Mesendoderm (in vitro differentiated cells): ENCODE measurements at places on chromosomes 2 and 18.

GRCh38 chr2:147594038-147594437 is 250.8 kb upstream of the ACVR2A start:
- no peak for DNase-seq

DNA sequence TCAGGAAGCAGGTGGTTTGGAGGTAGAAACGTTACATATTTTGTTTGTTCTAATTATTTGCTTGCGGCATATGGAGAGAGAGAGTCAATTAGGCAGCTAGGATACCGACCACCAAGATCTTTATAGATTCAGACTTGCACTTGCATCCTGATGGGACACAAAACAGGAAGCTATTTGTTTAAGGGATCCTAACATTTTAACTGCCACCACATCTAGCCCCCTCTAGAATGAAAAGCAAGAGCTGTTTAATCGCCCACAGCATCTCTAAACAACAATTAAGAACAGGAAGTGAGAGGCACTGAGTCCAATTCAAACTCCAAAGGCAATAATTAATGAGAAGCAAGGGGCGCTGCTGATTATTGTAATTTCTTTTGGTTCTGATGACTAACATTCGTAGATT is 182.0 kb upstream of the LINC00305 start:
- no peak for DNase-seq

DNA sequence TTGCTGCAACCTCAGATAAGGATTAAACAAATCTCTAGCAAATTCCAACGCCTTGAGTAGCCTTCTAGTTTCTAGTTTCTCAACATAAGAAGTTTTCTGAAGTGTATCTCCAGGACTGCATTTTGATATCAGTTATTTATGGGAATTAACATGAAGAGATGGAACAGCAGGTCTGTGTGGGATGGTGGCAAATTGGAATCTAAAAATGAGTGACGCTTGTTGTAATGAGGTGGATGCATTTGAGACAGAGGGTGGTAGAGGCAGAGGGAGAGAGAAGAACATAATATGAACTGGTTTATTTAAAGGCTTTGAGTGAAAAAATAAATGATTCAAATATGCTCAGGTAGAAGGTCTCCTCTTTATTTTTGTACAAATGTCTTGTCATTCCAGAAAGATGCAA is 446.8 kb upstream of the GCFC2 start:
- no peak for DNase-seq

GRCh38 chr2:152559008-152559407 is 158.3 kb downstream of the PRPF40A start:
- DNase-seq, result no peak

DNA sequence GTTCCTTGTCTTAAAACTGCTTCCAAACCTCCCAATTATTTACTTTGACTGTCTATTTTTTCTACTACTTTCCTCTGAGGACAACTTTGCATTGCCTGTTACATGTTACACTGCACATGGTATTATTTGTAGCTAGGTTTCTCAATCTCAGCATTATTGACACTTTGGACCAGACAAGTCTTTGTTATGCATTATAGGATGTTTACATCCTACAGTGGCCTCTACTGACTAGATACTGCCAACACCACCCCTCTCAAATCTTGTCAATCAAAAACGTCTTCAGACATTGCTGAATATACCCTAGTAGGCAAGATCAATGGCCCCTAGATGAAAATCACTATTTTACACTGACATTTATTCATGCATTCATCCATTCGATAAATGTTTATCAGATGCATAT is 129.6 kb upstream of the DNAJC10 start:
- no peak for DNase-seq

- peak; percentile 4 for DNase-seq
Observed at GRCh38 chr2:98669675-98670074, 61.3 kb downstream of the MGAT4A start.

GRCh38 chr2:231348173-231348572 is 47.3 kb upstream of the B3GNT7 start:
- peak; percentile 55 for DNase-seq

GRCh38 chr2:211329421-211329820 is 773.0 kb downstream of the CPS1 start:
- DNase-seq, result no peak

DNA sequence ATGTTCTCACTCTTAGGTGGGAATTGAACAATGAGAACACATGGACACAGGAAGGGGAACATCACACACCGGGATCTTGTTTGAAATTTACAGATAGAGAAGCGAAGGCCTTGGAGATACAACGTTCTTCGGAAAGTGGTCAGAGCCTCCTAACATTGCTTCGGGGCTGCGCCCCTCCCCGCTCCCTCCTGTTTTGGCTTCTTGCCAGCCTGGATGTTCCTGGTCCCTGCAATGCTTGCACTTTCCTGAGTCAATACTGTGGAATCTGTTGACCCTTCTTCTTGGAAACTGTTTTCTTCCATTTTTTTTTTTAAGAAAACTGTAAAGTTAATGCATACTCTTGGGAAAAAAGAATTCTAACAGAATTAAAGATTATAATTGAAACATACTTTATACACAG is 360.8 kb downstream of the SOCS6 start:
- DNase-seq, result peak; percentile 3

DNA sequence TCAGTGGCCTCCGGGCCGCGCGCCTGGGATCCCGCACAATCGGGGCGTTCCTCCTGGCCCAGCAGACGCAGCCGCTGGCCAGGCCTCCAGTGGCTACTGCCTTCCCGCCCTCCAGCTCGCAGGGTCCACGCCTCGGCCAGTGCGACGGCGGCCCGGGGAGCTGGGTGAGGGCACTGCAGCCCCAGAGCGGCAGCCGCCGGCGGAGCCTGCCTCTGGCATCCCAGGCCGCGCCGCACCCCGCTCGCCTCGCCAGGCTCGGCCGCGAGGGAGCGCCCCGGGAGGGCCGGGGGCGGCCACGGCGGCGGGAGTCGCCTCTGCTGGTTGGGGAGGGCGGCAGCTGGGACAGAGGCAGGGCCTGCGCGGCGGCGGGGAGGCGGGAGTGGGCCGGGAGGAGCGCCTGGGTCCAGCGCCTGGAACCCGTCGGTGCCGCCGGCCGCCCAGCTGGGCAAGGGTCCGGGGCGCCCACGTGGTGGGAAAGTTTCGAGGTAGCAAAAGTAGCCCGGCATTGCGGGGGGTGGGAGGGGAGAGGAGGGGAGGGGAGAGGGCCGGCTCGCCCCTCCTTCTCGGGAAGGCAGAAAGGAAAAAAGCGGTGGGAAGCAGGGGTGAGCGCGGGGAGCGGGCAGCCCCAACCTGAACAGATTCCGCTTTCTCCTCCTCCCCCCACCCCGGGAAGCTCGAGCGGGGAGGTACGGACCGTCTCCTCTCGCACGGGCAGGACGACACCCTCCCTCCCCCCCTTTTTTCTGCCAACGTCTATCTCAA is 1.5 kb upstream of the INHBB start:
- no peak for DNase-seq

DNA sequence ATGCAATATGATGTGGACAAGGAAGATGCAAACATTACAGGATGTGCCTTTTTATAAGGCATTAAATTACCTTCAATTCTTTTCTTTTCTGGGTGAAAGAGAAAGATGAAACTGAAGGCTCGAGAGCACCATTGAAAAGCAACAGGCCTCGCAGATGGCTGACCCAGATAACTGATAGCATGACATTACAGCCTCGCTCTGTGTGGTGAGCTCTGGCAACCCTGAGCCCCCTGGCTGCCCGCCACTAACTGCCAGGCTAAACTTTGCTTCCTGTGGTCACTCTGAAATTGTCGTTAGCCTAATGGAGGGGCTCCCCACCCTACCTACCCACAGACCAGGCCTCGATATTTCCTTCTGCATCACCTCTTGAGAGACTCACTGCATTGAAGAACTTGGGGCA is 516.8 kb upstream of the FANCL start:
- DNase-seq, result no peak

DNA sequence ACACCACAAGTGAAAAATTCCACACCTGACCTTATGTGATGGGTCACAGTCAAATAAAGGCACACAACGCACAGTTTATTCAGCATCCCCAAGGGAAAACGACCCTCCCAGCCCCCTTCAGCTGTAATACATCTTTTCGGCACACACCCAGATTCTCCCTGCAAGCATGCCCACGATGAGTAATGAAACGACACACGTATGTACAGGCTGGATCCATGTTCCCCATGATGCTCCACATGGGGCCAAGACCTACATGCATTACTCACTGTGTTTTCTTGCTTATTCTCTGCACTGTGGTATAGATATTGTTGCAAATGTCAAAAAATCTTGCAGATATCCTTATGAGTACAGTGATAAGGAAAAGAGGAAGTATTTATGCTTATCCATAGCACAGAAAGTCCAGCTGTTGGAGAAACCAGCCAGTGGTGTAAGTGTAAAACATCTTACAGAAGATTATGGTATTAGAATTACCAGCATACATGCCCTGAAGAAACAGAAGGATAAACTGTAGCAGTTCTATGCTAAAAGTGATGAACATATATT is 32.5 kb upstream of the SGPP2 start:
- DNase-seq, result no peak

DNA sequence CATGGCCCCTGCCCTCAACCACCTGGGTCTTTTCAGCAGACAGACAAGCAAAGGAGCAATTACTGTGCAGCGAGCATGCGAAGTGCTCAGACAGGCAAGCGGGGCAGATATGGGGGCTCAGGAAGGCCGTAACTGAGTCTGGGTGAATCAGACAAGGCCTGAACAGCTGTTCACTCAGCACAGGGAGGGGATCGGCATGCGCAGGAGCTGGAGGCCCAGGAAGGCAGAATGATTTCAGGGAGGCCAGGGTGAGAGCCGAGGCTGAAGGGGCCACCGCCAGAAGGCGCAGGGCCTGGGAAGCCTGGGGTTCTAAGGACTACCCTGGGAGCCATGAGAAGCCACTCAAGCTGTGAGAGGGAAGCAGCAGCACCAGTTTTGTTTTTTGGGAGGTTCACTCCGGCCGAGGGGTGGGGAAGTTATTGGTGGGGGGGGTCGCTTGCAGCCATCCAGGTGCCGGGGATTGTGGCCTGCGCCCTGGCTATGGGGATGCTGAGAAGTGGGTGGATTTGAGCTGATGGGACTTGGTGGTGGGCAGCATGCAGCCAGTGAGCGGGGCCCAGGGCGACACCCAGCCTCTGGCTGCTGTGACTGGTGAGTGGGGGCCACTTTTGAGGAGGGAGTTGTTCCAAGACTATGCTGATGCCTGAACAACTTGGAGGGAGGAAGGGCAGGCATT is 132.2 kb downstream of the TSN start:
- no peak for DNase-seq

DNA sequence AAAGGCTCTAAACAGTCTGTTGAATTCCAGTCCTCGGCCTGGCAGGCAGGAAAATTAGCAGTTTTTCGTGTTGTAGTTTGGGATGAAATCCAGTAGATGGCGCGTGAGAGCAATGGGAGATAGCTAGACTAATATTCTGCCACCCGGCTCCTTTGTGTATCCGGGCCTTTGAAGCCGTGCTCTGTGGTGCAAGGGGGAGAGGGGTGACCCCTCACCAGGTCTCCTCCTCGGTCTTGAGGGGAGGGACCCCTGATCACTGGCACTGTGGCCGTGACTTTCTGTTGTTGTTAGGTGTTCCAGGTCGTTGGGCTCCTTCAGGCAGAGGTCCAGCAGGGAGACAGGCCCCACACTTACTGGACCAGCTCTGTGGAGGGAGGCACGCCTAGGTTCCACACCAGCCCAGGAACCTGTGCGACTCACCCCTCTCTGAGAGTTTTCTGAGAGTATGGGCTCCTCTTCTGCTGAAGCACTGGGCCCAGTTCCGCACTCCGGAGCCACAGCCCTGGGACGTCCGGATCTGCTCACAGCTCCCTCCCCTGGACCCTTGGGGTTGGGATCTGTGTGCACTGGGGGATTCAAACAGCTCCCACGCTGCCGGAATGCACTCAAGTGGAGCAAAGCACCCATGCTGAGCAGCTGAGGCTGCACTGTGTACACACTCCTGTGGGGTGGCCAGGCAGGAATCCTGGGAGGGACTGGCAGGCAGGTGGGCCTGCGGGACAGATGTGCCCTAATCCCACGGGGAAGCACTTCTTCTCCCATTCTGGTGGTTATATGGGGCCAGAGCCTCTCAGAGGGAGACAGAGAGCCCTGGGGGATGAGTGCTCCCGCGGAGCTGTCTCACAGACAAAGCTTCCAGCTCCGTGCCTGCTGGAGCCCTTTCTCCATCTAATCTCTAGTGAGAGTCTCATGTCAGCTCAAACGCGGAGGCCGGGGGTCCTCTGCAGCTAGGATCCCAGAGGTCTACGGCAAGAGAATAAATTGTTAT is 8.8 kb downstream of the GKN2 start:
- DNase-seq, result peak; percentile 83

DNA sequence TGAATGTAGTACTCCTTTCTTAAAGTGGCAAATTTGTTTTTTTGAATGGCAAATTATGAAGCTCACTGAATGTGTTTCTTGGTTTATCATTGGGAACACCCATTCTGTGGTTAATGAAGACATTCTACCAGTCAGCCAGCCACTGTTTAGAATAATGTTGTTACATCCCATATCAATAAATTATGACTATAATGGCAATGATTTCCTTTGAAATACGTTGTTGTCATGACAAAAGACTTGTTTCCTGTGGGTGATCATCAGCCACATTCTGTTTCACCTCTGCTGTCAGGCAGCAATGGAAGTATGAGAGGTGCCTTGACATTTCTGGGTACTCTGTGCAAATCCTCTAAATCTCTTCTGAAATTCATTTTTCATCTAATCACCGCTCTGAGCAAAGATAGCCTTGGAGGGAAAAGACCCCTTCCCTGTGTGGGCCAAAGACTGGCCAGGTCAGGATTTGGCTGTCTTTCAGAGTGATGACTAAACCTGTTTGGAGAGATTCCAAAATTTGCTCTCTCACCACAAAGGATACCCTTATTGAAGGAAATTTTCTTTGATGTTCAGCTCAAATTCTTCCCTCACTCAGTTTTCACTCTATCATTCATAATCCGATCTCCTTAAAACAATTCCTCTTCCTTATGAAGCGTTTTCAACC is 869.2 kb downstream of the BCL11A start:
- DNase-seq, result no peak

- DNase-seq, result no peak
Observed at GRCh38 chr2:188217264-188217663, 74.4 kb upstream of the GULP1 start.

DNA sequence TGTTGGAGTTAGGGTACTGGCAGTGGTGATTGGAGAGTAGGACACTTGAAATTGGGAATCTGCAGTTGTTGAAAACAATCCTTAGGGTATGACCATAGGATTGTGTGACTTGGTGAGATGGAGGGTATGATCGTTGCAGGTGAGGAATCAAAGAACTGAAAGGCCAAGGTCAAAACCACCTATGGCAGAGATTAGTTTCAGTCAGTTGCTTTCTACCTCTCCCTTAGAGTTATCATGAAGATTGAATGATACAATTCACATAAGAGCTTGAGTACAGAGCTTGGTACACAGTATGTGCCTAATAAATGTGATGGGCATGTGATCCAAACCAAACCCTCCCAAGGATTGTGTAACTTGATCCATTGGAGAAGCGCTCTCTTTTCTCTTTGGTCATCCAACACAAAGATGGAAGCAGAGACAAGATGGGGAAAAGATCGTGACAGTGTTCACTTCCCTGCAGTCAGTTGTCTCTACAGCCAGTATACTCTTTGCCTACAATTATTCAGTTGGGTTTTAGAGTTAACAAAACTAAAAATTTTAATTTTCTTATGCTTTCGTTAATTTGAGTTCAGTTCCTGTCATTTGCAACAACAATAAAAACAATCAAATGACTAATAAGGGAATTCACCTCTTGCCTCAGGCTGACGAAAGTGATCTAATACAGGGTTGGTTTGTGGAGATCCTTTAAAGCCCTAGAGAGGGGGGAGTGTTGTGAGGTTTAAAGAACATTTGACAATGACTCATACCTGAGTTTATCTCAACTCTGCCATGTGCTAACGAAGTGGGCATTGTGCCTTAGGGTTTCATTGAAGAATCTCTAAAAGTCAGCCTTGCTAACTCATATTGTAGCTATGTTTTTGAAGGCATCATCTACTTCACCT is 14.8 kb upstream of the SMAD2 start:
- DNase-seq, result peak; percentile 87
